ENCODE measurements at places on chromosomes 11 and 22. TPM values are rescaled to one million over a fixed set of nuclear protein-coding genes. Genes with fewer than 3 reads are reported as not detected.

DNA sequence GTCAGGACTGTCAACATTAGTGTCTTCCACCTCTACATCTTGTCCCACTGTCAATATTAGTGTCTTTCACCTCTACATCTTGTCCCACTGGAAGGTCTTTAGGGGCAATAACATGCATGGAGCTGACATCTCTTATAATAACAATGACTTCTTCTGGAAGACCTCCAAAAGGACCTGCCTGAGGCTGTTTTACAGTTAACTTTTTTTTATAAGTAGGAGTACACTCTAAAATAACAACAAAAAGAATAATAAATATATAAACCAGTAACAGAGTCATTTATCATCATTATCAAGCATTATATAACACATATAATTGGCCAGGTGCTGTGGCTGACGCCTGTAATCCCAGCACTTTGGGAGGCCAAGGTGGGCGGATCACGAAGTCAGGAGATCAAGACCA, 57.5 kb downstream of the PAK1 start:
- DNase-seq: no peak

- DNase-seq: no peak
Measured at GRCh38 chr11:37973941-37974340, 1375.9 kb upstream of the RAG2 start.

DNA sequence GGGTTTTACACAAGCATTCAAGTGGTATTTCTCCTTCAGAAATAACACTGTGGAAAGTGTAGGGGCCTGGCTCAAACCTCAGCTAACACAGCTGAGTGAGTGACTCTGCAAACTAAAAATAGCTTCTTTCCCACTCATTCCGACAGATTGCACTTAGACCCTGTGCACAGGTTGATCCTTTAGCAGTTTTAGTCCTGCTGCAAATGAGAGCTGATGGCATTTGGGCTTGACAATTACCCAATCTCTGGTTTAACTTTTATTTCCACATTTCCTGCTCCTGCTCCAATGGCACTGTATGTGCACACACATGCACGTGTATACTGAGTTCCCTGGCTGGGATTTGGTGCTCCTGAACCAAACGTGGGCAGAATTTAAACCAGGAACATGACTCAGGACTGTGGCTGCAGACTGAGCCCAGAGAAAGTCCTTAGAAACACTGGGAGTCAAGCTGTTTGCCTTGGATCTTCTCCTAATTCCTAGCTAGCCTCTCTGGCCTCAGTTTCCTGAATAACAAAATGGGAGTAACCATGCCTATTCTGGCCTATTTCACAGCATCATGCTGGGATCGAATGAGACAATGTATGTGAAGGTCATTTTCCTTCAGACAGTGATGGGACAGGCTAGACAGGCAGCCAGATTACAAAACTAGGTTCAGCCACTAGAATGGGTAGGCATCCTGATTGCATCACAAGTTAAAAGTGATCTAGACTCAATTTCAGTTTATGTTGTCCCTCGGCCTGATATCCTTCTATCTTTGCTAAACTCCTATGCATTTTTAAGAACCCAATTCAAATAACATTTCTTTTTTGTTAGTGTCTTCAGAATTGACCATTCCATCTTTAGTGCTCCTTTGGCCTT, 58.2 kb downstream of the SERGEF start:
- DNase-seq: no peak

DNA sequence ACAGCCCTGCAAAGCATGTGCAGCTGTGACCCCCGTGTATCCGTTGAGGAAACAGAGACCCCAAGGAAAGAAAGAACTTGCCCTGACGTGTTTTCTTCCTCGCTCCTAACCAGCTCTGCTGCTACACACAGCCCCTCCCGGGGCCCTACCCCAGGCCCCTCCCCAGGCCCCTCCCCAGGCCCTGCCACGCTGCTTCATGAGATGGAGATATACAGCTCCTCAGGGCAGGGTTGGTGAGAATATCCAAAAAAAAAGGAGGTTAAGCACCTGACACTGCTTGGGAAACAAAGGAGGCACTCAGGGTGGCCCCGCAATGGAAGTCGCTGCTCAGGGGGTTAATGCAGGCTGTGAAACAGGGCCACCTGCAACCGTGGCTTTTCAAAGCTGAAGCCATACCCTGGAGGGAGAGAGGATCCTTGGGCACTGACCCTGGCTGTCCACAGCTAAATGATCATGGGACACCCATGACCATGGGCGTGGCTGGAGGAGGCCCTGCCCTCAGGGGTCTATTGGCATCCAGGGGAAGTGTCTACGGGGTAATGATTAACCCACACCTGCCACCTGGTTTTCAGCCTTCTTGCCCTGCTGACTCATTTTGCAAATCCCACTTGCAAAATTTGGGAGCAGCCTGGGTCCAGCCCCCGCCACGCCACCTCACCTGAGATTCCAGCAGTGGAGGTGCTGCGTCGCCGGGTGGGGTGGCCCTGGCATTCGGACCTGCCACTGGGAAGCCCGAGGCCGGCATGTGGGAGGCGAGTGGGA, 112.1 kb upstream of the ANO1 start:
- DNase-seq: no peak

DNA sequence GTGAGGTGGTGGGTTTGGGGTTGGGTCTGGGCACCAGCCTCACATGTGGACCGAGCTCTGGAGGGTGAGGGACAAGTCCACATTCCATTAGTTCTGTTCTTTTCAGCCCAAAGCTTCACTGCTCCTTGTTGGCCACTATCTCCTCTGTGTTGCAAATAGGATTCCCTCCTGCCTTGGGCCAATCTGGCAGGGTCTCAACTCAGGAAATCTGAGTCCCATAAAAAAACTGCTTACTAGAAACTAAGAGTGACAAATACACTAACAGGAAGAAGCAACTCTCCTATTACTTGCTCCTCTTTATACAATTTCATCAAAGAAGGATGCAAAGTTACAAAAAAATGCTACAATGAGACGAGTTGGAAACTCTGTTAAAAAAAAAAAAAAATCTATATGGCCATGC, 66.2 kb upstream of the CSNK1E start:
- no peak for DNase-seq

GRCh38 chr11:69524291-69524882, 42.9 kb downstream of the LINC01488 start:
- DNase-seq: no peak

- peak; percentile 80 for DNase-seq
Measured at GRCh38 chr22:49632199-49633009, 195.3 kb downstream of the BRD1 start.

GRCh38 chr11:45285930-45286632, at the start of gene SYT13:
TSS of gene SYT13 (minus strand) at chr11:45286341. CDS start at chr11:45286207, 134 bp downstream.
- DNase-seq: peak; percentile 44

- DNase-seq: no peak
Measured at GRCh38 chr11:121419836-121420235, 32.3 kb upstream of the SORL1 start.

DNA sequence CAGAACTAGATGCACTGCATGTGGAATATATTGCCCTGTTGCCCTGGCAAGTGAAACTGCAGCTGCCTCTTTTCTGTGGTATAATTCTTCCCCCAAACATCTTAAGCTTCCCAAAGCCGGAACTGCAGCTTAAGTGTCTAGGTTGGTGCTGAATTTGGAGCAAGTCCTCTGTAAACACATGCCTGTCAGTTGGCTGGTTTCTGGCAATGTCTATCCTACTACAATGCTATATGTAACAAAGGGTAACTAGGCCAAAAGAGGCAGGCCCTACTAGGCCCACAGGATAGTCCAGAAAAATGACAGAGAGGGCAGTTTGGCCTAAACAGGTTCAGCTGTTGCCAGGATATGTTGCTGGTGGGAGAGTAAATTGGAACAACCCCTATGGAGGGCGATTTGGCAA, 27.9 kb downstream of the ASCC2 start:
- no peak for DNase-seq

- DNase-seq: no peak
Measured at GRCh38 chr22:30557243-30557642, 10.7 kb upstream of the SEC14L6 start.

GRCh38 chr11:10087186-10087922, 206.7 kb downstream of the SBF2 start:
- no peak for DNase-seq

- no peak for DNase-seq
Measured at GRCh38 chr11:72896431-72896830, 82.2 kb downstream of the ATG16L2 start.

Gene BLID
- polyA plus RNA-seq: not detected

Gene C22orf31
- polyA plus RNA-seq: 1.6 TPM

Gene HEPHL1
- polyA plus RNA-seq: not detected

Gene CDKN1C
- 57.0 TPM for polyA plus RNA-seq

Gene TMEM121B
- 1.1 TPM for polyA plus RNA-seq

Gene SEC14L6
- polyA plus RNA-seq: 2.5 TPM

Gene OR8J3
- polyA plus RNA-seq: not detected

Gene POLA2
- 18.5 TPM for polyA plus RNA-seq

Gene MYRF
- polyA plus RNA-seq: 28.4 TPM

Gene ADAMTS15
- 37.3 TPM for polyA plus RNA-seq

Gene MMP13
- not detected for polyA plus RNA-seq

Gene TNNT3
- 291 TPM for polyA plus RNA-seq
